ENCODE measurements at places on chromosomes 6 and 20.

DNA sequence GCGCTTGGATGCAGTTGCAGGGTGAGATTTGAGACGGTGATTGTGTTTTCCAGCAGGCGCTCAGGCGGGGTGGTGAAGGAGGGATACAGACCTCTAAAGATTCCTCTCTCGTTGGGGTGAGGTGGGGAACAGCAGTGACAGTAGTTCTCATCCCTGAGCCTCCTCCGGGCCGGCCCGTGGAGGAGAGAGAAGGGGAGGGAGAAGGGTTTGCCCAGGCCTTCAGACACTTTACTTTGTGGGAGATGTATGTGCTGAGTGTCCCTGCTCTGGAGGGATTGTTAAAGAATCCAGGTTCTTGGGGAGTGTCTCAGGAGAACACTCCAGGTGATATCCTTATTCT is 41.0 kb downstream of the PSMB9 start:
- DNase-seq, result no peak

DNA sequence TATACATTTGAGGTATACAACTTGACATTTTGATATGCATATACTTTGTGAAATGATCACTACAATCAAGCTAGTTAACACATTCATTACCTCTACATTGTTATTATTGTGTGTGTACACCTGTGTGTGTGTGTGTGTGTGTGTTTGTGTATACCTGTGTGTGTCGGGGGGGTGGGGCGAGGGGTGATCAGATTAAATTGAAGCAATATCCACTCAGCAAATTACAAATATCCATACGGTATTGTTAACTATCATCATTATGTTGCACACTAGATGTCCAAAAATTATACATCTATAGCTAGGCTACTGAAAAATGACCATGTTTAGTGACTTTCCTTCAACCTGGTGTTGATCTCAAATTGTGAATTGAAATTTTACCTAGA is 1.8 kb downstream of the RHAG start:
- no peak for DNase-seq

GRCh38 chr6:107811591-107812218 is 12.4 kb downstream of the SCML4 start:
- DNase-seq, result peak; percentile 51

DNA sequence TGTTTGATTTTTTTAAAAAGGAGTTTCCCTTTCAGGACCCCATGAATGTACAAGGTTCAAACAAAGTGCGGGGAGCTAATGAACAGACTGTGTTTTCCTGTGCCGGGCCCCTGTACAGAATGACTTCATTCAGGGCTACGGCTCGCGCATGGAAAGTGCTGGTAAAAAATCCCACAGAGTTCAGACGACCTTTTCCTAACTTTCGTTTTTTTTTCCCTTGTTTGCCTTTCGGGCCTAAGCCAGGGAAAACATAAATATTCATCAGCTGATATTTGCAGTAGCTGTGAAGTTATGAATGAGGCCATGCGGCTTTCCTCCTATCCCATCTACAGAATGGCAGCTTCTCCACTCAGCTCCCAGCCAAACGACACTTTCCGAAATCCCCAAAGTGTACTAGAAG is 74.0 kb downstream of the HAO1 start:
- no peak for DNase-seq

GRCh38 chr20:22862671-22863230 is 172.4 kb upstream of the SSTR4 start:
- DNase-seq, result no peak

- no peak for DNase-seq
These were observed 2.2 kb upstream of the ASCC3 start for GRCh38 chr6:100883347-100883746.

DNA sequence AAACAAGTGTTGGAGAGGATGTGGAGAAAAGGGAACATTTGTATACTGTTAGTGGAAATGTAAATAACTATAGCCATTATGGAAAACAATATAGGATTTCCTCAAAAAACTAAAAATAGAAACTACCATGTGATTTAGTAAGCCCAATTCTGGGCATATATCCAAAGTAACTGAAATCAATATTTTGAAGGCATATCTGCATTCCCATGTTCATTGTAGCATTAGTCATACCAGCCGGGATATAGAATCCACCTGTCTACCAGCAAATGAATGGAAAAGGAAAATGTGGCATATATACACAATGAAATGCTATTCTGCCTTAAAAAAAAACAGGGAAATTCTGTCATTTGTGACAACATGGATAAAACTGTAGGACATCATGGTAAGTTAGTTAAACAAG is 15.3 kb upstream of the C6orf58 start:
- no peak for DNase-seq

DNA sequence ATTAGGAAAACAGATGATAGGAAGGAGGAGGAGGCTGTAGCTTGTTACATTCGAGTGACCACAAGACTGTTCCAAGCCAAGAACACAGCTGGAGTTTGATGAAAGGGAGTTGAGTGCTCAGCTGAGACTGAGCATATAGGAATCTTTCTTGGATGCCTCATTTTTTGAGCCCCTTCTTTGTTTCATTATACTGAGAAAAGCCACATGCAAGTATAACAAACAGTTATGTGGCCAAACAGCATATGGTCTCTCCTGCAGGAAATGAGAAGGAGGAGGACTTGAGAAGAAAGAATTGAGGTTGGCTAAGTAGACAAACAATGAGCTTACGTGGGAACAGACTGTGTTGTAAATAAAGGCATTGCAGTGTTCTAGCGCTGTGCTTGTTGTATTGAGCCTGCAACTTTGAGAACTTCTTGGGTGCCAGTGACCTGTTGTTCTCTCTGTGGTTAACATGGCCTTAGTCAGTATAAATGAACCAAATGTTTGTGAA is 78.3 kb downstream of the AKAP7 start:
- DNase-seq, result no peak

- DNase-seq, result no peak
These were observed 85.1 kb downstream of the SMOC2 start for GRCh38 chr6:168525926-168526630.

DNA sequence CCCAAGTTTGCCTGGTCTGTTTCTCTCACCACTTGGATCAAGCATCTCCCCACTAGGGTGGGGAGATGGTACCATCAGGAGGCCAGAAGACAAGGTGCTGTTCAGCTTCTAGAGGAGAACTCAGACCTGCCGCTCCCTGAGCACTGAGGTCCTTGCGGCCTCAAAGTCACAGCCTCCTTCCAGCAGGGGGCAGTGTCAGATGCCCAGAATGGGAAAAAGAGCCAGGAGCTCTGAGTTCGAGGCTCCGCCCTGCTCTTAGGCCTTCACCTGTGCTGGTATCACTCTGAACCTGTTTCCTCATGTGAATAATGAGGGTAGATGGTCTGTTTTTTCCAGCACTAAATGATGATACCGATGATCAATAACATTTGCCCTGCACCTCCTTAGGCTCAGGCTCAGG is 68.7 kb downstream of the TOX2 start:
- DNase-seq, result no peak

DNA sequence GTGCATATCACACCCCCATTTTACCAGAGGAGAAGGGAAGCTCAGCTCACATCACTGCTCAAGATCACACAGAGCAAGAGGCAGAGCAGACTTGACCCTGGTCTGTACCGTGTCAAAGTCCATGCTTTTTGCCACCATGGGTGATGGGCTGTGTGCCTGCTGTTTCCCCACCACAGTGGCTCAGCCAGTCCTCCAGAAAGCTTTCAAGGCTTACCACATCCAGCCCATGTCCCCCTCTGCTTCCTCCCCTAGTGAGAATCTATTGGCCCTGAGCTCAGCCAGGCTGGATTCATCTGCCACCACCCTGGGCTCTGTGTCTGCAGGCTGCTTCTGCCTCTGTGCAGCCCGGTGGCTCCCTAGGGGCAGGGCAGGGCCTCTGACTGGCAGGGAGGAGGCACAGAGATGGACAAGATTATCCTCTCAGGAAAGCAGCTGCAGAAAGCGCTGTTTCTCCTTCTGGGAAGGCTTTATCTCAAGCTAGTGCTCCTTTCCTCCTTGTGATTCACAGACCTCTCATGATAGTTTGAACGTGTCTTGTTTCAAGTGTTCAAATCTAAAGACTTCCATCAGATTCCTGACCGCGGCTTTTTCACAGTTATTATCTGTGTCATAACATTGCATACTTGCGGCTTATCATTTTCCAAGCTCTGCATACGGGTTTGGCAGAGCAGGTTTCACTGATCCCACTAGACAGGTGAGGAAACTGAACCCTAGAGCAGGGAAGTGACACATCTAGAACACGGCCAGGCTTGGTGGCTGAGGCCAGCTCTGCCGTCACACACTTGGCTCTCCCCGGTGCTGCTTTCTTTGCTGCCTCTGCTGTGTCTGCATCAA is 37.4 kb downstream of the VEGFA start:
- no peak for DNase-seq

- no peak for DNase-seq
These were observed 407.1 kb upstream of the JAG1 start for GRCh38 chr20:11080781-11081377.

- DNase-seq, result no peak
These were observed 1.0 kb upstream of the TOMM34 start for GRCh38 chr20:44961011-44961869.

DNA sequence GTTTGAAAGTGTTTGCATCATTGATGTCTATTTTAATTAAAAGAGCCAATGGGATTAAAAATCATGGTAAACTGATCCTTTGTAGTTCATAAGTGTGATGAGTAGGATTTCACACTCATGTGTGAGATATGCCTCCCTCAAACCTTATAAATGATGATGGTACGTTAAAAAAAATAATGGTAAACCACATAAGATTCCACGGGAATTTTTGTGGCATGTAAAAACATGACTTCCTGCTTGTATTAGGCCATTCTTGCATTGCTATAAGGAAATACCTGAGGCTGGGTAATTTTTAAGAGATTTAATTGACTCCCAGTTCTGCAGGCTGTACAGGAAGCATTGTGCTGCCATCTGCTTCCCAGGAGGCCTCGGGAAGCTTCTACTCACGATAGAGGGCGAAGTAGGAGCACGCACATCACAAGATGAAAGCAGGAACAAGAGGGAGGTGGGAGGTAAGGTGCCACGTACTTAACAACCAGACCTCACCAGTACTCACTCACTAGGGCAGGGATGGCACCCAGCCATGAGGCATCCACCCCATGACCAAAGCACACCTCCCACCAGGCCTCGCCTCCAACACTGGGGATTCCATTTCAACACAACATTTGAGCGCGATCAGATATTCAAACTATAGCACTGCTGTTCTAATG is 187.6 kb upstream of the QKI start:
- peak; percentile 26 for DNase-seq

- DNase-seq, result no peak
These were observed 7.5 kb downstream of the SMLR1 start for GRCh38 chr6:130834482-130835251.

DNA sequence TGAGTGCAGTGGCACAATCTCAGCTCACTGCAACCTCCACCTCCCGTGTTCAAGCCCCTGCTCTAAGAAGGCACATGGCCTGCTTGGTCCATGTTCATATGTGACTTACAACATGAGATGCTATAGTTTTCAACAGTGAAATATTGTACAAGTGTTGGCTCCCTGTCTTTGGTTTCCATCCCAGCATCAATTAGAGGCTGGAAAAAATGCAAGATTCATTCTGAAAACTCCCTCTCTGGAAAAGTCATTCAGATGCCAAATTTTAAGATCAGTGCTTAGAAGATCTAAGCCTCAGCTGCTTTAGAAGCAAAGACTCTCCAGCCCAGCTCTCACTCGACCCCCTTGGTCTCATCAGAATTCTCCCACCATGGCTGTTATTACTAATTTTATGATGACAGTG is 398.9 kb downstream of the KIF16B start:
- DNase-seq, result no peak

DNA sequence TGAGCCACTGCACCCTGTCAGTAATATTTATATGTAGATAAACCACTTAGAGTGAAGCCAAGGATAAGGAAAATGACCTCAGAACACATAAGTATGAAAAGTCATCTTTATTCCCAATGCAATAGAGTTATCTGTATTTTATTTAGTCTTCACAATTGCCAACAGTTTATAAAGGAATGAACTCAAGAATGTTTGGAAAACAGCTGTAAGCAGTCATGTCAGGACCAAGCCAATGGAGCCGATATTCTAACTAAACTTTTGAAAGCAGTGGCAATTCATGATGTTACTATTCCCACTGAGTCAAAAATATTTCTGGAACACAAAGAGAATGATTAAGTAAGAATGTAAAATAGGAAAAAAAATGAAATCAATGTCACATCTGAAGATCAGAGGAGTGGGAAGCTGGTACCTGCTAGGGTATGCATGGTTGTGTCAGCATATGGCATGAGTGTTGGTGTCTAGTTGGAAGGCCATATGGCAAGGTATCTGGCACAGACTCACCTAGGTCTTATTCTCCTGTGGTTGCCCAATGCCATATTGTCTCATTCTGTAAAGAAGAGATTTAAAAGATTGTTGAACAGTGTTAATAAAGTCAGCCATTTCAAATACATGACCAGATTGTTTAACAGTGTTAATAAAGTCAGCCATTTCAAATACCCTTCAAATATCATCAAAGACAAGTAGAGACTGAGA is 118.2 kb downstream of the ADAT2 start:
- no peak for DNase-seq

- no peak for DNase-seq
These were observed 571 bp downstream of the ITCH start for GRCh38 chr20:34363465-34364222.

All from mammary epithelial cell (primary cell).